ENCODE measurements at places on chromosomes 13 and 19.

- no peak for DNase-seq
These were observed 6.5 kb upstream of the HSPH1 start for GRCh38 chr13:31168166-31168565.

- no peak for DNase-seq
These were observed 815.4 kb downstream of the PCDH17 start for GRCh38 chr13:58446979-58447378.

GRCh38 chr13:59261928-59262488, 901.7 kb downstream of the DIAPH3 start:
- DNase-seq = peak; percentile 16

DNA sequence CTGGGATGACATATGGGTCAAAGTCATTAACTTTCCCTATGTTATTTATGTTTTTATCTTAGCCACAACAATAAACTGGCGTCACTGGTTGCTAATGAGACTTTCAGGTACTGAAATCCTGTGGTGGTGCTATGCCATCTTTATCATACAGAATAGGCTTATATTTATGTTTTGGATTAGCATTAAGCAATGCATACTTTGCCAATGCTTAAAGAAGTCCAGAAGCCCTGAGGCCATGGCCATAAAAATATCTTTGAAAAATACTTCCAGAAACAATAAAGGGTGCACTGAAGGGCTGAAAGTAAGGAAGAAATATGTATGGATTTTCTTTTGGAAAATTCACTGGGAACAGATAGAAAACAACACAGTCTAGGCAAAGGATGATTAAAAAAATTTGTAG, 304.6 kb upstream of the SLC10A2 start:
- DNase-seq = no peak

DNA sequence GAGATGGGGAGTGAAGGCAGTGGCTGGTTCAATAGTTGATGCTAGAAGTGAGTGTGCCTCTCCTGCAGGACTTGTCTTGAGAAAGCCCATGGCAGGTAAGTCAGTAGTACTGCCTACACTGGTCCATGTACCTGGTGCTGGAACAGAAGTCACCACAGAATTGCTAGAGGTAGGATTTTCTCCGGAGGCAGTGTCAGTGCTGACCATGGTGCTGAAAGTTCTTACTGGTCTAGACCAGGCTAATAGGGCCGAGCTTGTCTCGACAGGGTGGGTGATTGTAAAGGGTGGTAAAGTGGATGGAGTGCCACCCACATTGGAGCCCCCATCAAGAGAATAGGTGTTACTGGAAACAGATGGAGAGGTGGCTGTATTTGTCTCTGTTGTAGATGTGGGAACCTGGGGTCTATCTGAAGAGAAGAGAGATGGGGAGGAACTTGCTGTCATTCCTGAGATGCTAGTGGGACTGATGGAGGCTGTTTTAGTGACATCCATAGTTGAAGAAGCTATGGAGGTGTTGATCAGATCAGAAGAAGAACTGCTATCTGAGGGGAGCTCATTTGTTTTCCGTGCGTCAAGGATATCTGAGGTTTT, 36.6 kb downstream of the MUC16 start:
- no peak for DNase-seq

DNA sequence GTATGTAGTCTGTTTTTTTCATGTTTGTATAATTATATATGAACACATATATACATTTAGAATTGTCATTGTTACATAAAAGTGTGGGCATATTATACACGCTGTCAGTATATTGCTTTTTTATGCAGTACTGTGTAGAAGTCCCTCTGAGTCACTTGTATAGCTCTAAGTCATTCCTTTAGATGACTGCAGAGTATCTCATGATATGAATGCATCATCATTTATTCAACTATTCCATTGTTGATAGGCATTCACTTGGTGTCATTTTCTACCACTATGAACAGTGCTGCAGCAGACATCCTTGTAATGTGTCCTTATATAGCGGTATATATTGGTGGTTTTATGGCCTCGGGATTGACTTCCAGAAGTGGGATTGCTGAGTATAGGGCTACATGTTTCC, 15.3 kb downstream of the RFXAP start:
- no peak for DNase-seq

GRCh38 chr19:49667473-49667872, 1.7 kb downstream of the BCL2L12 start:
- DNase-seq = no peak

GRCh38 chr13:107736731-107737130, 478.6 kb downstream of the LIG4 start:
- DNase-seq = peak; percentile 11

DNA sequence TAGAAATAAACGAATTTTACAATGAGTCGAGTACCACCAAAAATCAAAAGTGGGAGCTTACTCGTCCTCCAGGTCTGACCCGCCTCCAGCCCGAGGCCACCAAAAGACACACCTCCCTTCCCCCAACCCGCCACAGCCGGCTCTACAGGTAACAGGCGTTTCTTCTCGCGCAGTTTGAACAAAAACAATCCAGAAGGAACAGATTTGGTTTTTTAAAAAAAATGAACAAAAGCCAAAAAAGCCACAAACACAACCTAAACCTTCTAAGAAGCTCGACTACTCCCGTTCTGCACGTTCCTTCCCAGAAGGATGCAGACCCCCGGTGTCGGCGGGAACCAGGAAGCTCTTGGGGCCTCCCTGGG, 671 bp downstream of the ZDHHC20 start:
- peak; percentile 25 for DNase-seq

- peak; percentile 88 for DNase-seq
These were observed 19.1 kb downstream of the KLF12 start for GRCh38 chr13:74115133-74115532.

DNA sequence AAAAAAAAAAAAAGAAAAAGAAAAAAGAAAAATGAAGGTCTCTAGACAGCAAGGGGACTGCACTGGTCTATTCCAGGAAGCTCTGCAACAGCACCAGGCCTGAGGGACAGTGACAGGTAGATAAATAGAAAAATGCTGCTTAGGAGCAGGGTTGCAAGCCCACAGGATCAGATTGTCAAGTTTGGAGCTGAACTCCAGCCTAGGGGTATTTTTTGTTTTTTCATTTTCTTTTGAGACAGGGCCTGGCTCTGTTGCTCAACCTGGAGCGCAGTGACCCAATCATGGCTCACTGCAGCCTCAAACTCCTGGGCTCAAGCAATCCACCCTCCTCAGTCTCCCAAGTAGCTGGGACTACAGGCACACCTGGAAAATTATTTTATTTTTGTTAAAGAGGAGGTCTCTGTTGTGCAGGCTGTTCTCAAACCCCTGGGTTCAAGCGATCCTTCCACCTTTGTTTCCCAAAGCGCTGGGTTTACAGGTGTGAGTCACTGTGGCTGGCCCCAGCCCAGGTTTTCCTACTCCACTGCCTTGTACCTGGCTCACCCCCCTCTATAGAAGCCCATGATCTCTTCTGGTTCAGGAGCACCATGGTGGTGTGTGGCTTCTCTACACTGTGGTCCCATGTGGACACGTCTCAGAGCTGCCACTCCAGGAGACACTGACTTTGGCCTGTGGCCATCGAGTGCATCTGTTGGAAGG, 23.9 kb downstream of the POP4 start:
- DNase-seq = no peak

DNA sequence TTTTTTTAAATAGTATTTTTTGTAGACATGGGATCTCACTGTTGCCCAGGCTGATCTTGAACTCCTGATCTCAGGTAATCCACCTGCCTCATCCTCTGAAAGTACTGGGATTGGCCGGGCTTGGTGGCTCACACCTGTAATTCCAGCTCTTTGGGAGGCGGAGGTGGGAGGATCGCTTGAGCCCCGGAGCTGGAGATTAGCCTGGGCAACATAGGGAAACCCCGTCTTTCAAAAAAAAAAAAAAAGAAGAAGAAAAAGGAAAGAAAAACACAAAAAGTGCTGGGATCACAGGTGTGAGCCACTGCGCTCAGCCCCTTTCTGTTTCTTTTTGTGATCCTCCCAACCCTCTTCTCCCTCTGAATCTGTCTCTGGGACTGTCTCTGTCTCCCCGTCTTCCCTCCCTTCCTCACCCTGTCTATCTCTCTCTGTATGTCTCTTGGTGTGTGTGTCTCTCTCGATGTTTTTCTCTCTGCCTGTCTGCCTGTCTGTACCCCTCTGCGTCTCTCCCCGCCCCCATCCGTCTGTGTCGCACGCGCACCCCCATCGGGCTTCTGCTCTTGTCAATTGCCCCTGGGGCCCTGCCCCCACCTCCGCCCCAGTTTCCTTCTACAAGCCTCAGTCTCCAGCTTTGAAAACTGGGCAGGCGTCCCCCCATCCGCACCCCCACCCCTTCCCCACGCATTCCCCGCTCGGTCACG, 540 bp upstream of the ZFP36 start:
- DNase-seq = no peak

GRCh38 chr13:32320528-32320927, 5.2 kb downstream of the BRCA2 start:
- no peak for DNase-seq

DNA sequence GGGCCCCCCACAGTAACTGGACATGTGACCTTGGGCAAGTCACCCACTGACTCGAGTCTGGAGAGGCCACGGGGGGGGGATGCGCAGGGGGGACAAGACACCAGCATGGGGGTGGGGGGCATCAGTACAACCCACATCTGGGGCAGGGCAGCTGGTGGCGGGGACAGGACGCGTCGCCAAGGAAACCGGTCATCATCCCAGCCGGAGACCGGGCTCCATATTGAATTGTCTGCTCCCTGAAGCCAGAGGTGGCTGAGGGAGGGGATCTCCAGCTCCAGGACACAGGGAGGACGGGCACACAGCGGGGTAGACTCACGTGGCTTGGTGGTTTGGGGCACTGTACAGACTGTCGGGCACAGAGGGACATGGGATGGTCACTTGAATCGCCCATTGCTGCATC, 11.4 kb downstream of the ONECUT3 start:
- DNase-seq = no peak

GRCh38 chr13:74040200-74040599, 94.0 kb downstream of the KLF12 start:
- DNase-seq = peak; percentile 18

DNA sequence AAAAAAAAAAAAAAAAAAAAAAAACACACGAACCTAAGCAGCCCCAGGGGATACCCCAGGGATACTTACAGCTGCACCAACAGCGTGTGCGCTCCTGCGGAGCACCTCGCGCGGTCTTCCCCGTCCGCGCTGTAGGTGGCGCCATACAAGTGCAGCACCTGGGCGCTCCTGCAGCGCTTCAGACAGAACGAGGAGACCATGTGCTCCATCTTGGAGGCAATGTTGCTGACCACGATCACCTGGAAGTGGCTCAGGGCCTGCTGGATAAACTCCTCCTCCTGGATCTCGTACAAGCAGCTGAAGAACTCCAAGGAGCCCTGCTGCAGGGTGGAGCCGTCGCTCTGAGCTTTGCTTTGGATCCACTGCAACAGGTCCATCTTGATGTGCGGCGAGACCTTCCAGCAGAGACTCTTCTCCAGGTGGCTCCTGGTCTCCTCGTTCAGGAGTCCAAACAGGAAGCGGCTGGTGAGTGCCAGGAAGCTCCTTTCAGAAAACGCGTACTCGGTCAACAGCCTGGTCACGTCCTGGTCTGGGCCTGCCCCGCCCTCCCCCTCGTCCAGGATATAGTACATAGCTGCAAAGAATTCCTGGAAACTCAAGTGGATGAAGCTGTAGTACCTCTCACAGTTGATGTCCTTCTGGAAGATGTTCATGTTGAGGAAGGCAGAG, 14.5 kb downstream of the NLRP12 start:
- DNase-seq = peak; percentile 60

DNA sequence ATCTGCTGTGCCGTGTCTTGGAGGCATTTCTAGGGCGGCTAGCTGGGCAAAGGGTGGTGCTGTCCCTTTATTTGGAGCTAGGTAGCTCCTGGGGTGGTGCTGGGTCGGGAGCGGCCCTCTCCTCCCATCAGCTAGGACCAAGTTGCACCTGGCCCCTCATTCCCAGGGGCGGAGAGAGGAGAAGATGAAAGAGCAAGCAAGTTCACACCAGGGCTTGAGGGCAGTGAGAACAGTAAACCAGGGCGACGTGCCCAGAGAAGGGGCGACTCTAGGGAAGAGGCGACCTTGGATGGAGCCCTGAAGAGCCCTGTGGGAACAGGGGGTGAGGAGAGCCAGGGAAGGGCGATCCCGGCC, 17.0 kb upstream of the KCNN1 start:
- DNase-seq = no peak

GRCh38 chr13:75617230-75617629, 18.9 kb upstream of the LMO7 start:
- no peak for DNase-seq

GRCh38 chr13:113875837-113876281, 12.0 kb upstream of the GAS6 start:
- DNase-seq = no peak

- no peak for DNase-seq
These were observed at the start of gene LRRC25 for GRCh38 chr19:18397242-18398202. Gene LRRC25, minus strand, starts transcription at chr19:18397622. Its CDS starts 659 bp downstream, at chr19:18396963.

GRCh38 chr19:44684892-44685863, 13.8 kb upstream of the CEACAM16 start:
- peak; percentile 97 for DNase-seq

DNA sequence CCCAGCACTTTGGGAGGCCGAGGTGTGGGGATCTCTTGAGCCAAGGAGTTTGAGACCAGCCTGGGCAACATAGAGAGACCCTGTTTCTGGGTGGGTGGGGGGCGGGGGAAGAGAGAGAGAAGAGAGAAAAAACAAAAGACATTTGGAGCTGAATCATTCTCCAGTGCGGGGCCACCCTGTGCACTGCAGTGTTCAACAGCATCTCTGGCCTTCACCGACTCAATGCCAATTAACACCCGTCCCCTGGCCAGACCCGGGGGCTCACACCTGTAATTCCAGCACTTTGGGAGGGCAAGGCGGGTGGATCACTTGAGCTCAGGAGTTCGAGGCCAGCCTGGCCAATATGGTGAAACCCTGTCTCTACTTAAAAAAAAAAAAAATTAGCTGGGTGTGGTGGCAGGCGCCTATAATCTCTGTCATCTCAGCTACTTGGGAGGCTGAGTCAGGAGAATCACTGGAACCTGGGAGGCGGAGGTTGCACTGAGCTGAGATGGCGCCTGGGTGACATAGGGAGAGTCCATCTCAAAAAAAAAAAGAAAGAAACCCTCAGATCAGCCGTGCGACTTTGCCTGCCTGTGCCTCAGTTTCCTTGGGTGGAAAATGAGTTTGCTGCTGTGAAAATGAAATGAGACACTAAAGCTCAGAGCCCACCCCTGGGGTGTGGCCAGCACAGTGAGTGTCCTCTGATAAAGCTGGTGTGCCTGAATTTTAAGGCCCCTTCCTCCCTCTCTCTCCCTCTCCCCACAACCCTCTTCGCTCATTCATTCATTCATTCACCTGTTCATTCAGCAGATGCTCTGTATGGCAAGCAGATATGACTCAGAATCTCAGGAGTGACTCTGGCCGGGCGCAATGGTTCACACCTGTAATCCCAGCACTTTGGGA, 6.4 kb downstream of the KLF2 start:
- no peak for DNase-seq

Measured in endothelial cell of umbilical vein (primary cell).